ENCODE measurements at places on chromosomes 5 and 9.

DNA sequence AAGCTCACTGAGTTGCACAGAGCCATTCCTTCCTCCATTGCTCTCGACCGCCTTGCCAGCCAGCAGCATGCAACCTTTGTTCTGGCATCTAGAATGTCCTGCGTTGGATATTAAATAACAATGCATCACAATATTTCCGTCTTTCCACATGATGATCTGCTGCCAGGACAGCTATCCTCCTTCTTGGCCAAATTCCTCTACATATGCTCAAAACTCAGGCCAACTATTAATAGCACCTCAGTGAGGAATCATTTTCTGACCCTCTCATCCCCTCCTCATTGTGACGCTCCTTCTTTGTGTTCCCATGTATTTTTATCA is 128.6 kb downstream of the MYO10 start:
- no peak for DNase-seq

DNA sequence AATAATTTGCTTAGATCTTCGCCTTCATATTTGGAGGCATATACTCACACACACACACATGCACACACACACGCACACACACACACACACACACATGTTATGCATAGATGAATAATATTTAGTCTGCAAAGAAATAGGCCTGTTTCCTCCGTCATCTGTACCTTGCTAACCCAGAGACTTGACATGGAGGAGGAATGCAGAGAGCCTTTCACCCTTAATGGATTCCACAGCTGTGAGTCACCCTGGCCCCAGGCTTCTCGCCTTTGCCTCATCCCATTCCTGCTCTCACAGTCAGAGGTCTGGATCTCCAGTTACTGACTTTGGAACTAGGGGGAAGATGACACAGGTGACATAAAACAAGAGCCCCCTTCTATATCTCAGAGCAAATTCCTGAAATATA is 29.7 kb downstream of the ZNF462 start:
- DNase-seq = no peak

- no peak for DNase-seq
Measured at GRCh38 chr5:64156261-64156660, 9.4 kb upstream of the RNF180 start.

GRCh38 chr5:129499208-129499852 is 39.2 kb downstream of the ADAMTS19 start:
- no peak for DNase-seq

DNA sequence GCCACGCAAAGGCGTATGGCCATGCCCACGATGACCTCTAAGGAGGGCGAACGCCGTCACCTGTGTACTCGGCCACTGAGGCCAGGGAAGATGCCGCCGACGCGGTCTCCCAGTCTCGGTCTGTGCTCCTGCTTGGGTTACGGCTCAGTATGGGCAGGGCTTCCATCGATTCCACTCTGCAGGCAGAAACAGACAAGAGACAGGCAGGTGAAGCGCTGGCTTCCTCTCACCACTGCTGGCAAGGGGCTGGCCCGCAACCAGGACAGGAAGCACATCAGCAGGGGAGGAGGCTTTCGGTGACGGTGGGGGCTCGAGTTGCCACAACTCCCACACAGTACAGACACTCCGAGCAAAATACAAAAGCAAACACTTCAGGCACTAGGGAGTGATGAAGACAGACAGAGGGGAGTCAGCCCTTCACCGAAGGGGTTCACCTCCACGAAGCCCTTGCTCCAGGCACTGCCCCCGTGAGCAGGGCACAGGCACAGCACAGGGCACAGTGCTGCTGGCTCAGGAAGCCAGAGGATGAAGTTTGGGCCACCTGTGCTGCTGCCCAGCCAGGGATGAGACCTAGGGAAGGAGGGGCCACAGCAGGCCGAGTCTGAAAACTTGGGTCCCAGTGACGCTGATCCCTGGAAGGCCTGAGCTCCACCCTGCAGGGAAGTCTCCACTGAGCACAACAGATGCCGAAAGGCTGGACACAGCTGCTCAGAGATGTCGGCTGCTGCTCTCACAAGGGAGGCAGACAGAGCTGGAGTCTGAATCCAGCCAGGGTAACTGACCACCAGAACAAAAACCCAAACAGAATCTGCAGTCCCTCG is 91.3 kb downstream of the CAMSAP1 start:
- no peak for DNase-seq

- no peak for DNase-seq
Measured at GRCh38 chr5:149800633-149801032, 70.5 kb downstream of the PPARGC1B start.

- no peak for DNase-seq
Measured at GRCh38 chr9:109477258-109478050, 20.7 kb downstream of the PTPN3 start.

DNA sequence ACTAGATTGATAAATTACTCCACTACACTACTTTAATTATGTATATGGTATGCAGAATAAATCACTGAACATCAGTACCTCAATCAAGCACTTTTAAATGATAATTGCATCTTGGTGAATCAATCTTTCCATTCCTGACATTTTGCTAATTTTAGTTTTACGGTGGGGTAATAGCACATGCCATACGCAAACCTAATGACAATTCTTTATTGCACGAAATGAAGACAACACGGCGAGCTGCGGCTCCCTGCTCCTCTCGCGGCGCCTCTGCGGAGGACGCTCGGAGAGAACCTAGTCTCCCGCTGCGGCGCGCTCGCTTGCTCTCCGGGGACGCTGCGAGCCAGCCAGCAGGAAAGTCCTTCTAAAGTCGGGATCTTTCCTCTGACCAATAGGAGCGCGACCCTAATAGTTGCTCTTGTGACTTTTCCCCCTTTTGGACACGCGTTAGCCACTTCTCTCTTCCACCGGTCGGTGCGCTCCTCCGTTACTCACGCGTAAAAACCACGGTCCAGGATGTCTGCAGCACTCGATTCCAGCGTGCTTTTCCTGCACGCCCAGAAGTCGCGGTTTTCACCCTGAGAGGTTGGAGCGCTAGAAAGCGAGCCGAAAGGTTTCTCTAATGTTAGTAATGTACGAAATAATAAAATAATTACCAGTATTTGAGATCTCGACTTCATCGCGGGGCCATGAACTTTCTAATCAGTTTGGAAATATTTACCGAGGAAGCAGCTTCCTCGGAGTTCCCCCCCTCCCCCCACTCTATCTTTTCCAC is 1.0 kb upstream of the MEF2C start:
- no peak for DNase-seq

- DNase-seq = no peak
Measured at GRCh38 chr5:89289604-89290003, 406.6 kb upstream of the MEF2C start.

GRCh38 chr5:143197260-143197656 is 206.2 kb downstream of the NR3C1 start:
- DNase-seq = no peak

- no peak for DNase-seq
Measured at GRCh38 chr9:119697996-119698395, 328.8 kb upstream of the BRINP1 start.

GRCh38 chr9:91886414-91887076 is 63.5 kb downstream of the ROR2 start:
- DNase-seq = no peak

DNA sequence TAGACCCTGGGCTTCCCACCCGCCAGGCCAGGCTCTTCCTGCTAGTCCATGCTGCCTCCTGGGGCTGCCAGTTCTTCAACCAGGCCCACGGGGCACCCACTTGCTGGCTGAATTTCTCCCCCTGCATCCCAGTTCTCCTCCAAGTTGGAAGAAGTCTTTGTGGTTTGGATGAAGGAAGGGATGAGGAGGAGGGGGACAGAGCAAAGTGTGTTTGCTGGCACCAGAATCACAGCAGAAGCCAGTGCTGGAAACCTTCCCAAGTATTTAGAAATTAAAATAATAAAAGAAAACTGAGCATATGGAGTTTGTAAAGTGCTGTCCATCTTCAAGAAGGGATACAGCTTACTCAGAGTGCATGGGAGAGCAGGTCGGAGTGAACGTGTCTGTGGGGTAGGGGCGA is 19.4 kb upstream of the UNC5A start:
- no peak for DNase-seq

- DNase-seq = peak; percentile 25
Measured at GRCh38 chr9:68685770-68686169, 19.3 kb upstream of the PIP5K1B start.

- no peak for DNase-seq
Measured at GRCh38 chr5:90956511-90957097, 398.0 kb downstream of the ADGRV1 start.

- no peak for DNase-seq
Measured at GRCh38 chr5:163089230-163089629, 348.2 kb upstream of the CCNG1 start.

GRCh38 chr9:16012621-16013020 is 459.8 kb downstream of the CCDC171 start:
- no peak for DNase-seq

DNA sequence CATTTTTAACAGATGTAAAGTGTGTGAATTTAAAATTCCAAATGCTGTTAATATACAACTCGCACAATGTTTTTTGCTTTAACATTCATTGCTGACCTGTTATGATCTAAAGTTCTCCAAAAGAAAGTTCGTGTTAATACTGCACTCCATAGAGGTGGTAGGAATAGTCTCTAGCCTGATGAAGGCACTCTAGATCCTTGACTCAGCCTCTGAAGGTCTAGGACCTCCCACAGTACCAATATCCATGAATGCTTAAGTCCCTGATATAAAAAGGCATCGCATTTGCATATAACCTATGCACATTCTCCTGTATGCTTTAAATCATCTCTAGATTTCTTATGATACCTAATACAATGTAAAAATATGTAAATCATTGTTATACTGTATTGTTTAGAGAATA is 213.6 kb downstream of the EFNA5 start:
- no peak for DNase-seq

GRCh38 chr9:28166179-28166578 is 592.9 kb upstream of the C9orf72 start:
- DNase-seq = no peak

DNA sequence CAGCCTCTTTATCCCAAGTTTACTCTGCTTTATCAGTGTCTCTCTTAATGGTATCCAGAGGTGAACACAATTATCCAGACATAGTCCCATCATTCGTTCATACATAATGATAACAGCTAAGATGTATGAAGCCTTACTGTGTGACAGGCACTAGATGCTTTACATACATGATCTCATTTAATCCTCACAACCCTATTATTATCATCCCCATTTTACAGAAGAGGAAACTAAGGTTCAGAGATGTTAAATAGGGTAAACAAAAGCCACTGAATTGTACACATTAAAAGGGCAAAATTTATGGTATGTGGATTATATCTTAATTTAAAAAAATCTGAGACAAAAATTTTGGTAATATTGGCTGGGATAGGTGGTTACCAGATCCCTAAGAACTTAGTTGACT is 124.1 kb upstream of the TBC1D2 start:
- DNase-seq = no peak

GRCh38 chr9:19770973-19771372 is 17.9 kb downstream of the SLC24A2 start:
- no peak for DNase-seq

DNA sequence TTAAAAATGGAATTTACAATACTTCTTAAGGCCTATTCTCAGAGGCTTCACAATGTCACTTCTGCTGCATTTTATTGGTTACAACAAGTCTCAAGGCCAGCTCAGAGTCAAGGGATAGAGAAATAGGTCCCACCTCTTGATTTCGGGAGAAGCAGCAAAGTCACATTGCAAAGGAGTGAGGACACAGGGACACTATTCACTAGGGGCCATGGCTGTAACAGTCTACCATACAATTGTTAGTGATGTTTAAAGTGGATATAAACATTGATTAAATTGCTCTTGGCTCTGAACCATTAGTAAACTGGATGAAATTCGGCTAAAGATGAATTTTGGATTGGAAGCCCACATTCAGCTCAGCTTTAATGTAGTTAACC is 21.7 kb upstream of the CMBL start:
- no peak for DNase-seq

DNA sequence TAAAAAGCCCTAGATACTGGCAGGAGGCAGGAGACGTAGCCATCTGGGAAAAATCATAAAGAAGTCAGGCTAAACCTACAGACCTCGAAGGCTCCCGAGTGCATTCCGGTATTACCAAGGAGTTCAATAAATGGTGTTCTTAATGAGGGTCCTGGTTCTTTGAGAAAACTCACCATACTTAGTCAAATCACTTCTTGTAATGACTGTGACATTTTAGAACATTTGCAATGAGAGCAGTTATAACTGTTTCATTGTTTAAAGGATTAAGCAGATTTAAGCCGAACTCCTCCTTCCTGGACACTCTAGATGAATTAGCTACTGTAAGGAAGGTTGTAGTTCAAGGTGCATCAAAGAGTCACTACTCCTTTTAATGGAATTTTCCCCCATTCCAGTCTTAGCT is 67.8 kb downstream of the EFNA5 start:
- no peak for DNase-seq

- DNase-seq = no peak
Measured at GRCh38 chr9:119255116-119255515, 114.1 kb downstream of the BRINP1 start.

DNA sequence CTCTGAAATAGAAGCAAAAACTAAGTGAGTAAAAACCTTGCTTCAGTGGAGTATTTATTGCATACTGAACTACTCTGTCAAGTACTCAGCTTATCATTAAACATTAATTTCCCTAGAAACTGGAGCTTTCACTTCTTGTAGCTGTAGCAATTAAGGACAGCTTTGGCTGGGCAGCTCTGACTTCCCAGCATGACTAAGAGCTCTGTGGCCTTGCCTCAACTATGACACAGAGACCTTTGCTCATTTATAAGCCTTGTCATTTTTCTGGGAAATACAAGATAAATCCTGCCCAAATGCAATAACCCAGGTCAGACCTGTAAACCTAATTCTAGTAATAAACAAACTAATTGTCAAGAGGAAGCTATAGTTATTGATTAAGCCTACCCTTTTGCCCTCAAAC is 65.4 kb upstream of the STK32A start:
- no peak for DNase-seq

GRCh38 chr5:160850421-160850820 is 1.6 kb downstream of the ATP10B start:
- DNase-seq = no peak

- no peak for DNase-seq
Measured at GRCh38 chr9:124487260-124488182, 19.7 kb downstream of the NR5A1 start.

DNA sequence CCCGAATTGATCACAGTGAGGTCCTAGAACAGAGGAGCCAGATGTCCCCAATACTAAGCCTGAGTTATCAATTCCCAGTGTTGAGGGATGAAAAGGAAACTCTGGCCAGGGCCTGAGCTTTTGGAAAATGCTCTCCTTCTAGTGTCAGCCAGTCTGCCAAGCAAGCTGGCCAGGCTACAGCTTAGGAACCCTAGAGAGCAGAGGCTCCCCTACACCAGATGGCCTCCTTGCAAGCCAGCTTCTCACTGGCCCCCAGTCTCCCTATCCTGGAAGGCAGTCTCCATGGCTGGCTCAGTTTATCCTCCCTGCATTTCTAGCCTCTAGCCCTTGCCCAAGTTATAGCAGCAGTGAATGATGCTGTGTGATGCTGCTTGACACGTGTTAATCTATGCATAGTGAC is 204.7 kb upstream of the WWC1 start:
- DNase-seq = no peak

DNA sequence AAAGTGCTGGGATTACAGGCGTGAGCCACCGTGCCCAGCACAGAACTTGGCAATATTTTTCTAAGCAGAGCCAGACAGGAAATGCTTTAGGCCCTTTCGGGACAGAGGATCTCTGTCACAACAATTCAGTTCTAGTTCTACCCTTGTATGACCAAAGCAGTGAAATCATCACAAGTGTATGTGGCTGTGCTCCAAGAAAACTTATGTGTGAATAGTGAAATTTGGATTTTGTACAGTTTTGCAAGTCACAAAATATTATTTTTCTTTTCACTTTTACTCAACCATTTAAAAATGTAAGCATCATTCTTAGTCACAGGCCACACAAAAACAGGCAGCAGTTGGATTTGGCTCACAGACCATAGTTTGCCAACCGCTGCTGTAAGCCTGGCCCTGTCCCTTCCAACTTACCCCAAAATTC is 20.4 kb upstream of the PRUNE2 start:
- DNase-seq = no peak
